HFFc6 (cell line): ENCODE measurements at places on chromosomes 6 and 20.

DNA sequence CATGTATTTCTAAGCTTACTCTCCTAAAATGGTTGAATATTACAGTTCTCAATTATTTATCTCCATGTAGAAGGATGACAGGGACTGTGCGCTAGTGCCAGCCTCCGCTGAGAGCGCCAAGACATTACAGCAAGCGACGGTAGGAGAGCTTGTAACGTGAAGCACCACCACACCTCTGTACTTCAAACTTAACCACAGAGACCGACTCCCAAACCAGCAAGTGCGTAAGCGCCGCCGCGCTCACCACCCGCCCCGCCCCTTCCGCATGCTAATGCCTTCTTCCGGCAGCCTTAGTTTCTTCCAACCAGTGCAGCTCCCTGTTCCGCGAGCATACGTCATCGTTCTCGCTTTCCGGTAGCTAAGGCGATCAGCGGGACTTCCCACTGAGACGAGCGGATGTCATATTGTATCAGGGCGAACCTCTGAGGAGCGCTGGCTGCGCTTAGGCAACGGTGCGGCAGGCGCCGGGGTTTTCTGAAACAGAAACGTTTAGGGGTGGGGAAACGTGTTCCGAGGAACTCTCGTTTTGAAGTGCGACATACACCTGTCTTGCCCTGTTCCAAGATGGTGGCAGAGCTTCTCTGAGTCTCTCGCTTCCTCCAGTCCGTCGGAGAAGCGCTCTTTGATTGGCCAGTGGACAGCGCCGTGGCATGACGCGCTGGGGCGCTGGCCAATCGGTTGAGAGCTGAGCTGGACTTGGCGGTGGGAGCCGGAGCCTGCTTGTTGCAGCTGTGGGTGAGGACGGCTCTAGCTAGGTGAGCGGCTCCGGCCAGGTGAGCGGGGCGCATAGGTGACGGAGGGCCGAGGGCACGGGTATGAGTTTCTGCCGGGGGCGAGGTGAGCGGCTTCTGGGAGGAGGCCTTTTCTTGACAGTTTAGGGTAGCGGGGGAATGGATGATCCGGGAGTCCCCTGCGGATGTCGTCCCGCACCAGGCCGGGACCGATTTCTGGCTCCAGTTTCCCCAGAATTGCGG, at the start of gene SEC23B:
TSS of gene SEC23B (plus strand) at position 723 of the 974 bp plus-strand sequence. CDS start 2,896 bp downstream, outside the sequence.
- DNase-seq = peak; percentile 96

DNA sequence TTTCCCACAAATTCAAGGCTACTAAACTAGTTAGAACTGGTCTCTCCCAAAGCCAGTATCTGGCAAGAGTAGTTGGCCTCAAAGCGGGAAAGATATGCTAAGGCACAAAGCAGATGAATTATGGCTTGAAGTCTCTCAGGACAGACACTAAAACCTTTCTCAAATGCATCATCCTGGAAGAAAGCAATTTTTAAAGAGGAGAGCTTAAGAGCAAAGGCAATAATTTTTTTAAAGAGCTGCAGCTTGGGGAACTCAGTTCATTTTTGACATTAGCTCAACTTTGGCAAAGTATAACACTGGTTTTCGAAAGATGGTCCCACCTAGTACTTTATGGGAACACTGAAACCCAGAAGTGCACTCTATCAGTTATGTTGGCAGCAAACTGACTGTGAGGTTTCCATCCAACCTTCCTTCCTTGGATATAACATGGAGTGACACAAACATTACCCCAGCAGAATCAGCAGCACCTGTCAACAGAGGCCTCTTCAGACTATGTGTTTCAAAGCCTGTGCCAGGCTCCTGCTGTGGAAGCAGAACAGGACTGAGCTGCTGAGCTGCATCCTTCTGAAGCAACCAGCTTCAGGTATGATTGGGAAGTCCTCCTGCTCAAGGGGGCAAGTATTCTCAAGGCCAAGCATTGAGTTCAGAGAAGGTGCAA, 852.3 kb upstream of the HS3ST5 start:
- no peak for DNase-seq

GRCh38 chr20:48411245-48411644, 416.6 kb downstream of the PREX1 start:
- DNase-seq = no peak

GRCh38 chr6:116556065-116556464, 2.5 kb downstream of the CALHM4 start:
- DNase-seq = peak; percentile 76

GRCh38 chr6:50145125-50145524, 95.4 kb upstream of the DEFB112 start:
- DNase-seq = no peak

DNA sequence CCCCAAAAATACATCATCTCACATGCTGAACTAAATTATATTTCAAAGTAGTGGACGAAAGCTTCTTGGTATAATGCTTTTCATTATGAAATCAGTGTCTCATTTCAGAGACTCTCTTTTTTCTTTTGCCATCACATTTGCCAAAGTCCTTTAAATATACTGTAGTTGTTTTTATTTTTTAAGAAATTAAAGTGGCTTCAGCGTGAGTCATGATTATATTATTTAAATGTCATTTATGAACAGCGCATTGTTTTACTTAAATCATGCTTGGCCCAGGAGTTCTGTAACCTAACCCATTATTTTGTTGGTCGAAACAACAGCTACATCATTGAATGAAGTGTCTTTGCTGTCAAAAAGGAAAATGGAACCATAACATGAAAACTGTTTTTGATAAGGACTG, 100.9 kb downstream of the CD109 start:
- DNase-seq = no peak

- peak; percentile 12 for DNase-seq
Measured at GRCh38 chr20:1005452-1006027, 3.4 kb upstream of the RSPO4 start.
